ENCODE measurements at places on chromosomes 3 and 15. TPM values are rescaled to one million over a fixed set of nuclear protein-coding genes. Genes with fewer than 3 reads are reported as not detected.
A peak's percentile ranks its signal among the peaks of the same experiment; 100 is the strongest.

GRCh38 chr15:80580106-80580505 lies 115.0 kb upstream of the ABHD17C start:
- DNase-seq, result peak; percentile 84

GRCh38 chr3:31495971-31496665 lies 36.6 kb upstream of the STT3B start:
- peak; percentile 20 for DNase-seq

- peak; percentile 27 for DNase-seq
Observed at GRCh38 chr3:133962849-133963248, 66.9 kb downstream of the SLCO2A1 start.

DNA sequence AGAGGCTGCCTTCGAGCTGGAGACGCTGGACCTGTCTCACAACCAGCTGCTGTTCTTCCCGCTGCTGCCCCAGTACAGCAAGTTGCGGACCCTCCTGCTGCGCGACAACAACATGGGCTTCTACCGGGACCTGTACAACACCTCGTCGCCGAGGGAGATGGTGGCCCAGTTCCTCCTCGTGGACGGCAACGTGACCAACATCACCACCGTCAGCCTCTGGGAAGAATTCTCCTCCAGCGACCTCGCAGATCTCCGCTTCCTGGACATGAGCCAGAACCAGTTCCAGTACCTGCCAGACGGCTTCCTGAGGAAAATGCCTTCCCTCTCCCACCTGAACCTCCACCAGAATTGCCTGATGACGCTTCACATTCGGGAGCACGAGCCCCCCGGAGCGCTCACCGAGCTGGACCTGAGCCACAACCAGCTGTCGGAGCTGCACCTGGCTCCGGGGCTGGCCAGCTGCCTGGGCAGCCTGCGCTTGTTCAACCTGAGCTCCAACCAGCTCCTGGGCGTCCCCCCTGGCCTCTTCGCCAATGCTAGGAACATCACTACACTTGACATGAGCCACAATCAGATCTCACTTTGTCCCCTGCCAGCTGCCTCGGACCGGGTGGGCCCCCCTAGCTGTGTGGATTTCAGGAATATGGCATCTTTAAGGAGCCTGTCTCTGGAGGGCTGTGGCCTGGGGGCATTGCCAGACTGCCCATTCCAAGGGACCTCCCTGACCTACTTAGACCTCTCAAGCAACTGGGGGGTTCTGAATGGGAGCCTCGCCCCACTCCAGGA lies 21.1 kb downstream of the NRROS start:
- DNase-seq, result no peak

GRCh38 chr3:22115581-22115980 lies 364.6 kb upstream of the ZNF385D start:
- no peak for DNase-seq

GRCh38 chr3:11346416-11346815 lies 74.2 kb downstream of the ATG7 start:
- DNase-seq, result peak; percentile 15

DNA sequence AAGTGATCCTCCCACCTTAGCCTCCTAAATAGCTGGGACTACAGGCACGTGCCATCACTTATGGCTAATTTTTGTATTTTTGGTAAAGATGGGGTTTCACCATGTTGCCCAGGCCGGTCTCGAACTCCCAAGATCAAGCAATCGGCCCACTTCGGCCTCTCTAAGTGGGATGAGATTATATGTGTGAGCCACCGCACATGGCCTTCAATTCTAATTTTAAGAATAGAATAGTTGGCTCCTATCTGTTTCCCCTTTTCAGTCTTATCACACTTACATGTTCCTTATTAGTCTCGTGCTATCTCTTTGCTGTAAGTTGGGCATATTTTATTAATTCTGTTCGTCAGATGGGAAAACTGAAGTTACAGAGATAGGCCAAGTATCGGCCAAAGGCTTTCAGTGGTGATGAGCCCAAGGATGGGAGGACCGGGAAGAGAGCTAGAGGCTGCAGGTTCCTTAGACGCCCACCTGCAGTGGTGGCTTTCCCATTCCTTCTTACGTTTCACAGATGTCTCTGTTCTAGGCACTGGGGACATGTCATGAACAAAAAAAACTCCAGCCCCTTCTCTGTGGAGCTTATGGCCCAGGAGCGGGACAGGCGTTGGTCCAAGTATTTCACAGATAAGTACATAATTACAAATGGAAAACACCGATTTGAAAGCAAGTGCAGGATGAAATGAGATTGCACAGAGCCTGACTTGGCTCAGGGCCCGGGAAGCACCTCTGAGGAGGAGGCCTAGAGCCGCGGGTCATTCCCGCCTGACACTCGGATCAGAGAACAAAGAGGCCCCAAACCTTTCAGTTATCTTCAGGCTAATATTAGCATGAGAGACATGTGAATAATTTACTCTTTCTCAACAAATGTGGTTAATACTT lies 91.1 kb upstream of the KLF13 start:
- peak; percentile 18 for DNase-seq

CCDC39 gene
- 0.22 TPM for total RNA-seq

GRCh38 chr15:62783303-62783957 lies 259.1 kb upstream of the TPM1 start:
- DNase-seq, result peak; percentile 68

DNA sequence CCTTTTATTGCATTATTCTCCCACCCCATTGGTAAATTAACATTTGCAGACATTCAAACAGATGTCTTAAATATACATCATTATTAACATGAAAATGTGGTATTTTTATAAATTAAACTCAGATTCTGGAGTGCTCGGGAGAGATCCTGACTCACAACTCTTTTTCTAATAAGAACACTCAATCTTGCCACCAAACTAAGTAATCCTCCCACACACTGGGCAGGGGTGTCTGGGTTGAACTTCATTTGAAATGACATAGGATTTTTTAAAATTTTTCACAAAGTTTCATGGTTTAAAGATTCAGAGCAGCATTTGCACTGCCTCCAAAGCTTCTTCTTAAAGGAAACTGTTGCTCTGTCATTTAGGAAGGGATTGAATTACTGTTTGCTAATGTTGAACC lies 754.3 kb downstream of the MECOM start:
- DNase-seq, result no peak

DNA sequence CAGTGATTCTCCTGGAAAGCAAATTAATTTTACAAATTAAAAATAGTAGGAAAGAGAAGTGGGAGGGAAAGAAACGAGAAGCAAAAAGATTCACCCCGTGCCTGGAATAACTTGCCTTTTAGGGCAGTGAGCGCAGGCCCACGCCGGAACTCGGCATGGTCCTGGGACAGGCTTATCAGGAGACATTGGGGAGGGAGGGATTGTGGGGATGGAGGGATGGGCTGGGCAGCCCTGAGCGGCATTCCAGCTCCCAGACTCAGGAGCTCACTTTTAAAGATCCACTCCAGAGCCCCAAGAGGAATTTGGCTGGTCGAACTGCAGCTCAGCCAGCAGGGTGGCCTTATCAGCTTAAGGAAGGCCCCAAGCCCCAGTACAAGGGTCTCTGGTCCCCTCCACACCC lies 117.9 kb downstream of the ADCY5 start:
- no peak for DNase-seq

VIPR1 gene
- not detected for total RNA-seq

DNA sequence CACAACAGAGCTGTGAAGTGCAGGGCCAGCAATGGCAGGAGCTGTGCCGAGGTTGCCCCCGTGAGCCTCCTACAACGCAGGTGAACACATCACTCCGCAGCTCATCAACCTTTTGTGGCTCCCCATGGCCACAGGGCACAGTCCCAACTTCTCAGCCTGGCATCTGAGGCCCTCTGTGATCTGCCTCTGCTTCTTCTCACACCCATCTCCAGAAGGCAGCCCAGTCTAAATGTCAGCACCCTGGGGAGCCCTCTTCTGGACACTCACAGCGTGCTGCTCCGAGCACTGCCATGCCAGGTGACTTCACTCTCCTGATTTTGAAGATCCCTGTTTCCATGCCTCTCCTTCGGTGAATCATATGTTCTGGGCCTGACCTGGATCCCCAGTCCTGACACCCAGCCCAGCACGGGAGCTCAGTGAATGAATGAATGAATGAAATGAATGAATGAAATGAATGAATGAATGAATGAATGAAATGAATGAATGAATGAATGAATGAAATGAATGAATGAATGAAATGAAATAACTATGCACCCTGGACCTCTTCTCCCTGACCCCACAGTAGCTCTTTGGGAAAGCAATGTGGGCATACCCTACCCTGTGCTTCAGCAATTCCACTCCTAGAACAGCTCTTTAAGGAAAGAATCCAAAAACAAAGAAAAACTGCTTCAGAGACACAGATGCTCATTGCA lies 17.9 kb upstream of the SKIC8 start:
- no peak for DNase-seq

- no peak for DNase-seq
Observed at GRCh38 chr3:153756816-153757215, 364.4 kb upstream of the ARHGEF26 start.

BFSP2 gene
- total RNA-seq, result not detected

All from A172 (cell line).